SW 1271 (cell line): ENCODE measurements at places on chromosomes 11 and 22.

- no peak for DNase-seq
These were observed 17.4 kb upstream of the FLRT1 start for GRCh38 chr11:64018310-64018709.

- no peak for DNase-seq
These were observed 7.0 kb upstream of the RDX start for GRCh38 chr11:110303414-110303826.

- peak; percentile 7 for DNase-seq
These were observed 17.9 kb downstream of the POLR3H start for GRCh38 chr22:41526226-41526829.

DNA sequence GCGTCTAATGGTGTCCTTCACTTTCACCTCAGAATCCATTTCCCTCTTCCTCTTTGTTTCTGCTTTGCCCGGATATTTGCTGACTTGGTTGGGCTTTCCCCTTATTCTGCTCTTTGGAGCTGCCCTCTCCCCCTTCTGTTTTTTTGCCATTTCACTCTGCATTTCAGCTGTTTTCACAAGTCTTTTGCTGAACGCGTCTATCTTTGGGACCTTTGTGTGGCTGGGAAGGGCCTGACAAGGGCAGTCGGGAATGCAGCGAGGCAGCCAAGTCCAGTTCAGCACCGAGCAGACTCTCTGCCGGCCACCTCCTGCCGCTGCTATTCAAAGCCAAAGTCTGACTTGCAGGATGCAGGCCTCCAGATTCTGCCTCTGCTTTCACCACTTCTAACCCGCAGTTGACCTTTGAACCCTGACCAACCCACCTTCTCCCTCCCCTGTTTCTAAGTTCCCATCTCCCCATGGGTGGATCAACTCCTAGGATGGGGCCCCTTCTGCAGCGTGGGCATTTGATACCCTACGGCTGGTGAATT, 38.2 kb downstream of the FEZ1 start:
- no peak for DNase-seq

DNA sequence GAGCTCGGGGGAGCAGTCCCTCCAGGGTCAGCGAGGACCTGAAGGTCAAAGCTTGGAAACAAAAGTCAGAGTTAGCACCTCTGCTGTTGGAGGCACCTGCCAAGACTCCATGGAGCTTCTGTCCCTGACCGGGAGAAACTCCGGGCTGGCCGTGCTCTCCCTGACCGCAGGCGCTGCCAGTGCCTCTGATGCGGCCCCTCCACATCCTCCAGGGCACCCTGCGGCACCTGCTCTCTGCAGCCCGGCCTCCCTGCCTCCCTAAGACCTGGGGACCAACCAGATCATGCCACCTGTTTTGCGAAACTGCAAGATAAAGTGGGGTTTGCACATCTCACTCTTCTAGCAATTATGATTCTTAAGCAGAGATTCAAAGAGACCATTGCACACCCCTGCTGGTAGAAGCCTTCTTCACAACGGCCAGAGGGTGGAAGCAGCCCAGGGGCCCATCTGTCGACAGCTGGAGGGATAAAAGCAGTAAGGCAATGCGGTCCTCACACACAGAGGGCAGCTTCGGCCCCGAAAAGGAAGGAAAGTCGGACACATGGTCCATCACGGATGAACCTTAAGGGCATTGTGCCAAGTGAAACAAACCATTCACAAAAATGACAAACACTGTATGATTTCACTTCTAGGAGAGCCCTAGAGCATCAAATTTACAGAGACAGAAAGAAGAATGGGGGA, 477.1 kb downstream of the BRD1 start:
- DNase-seq, result no peak

DNA sequence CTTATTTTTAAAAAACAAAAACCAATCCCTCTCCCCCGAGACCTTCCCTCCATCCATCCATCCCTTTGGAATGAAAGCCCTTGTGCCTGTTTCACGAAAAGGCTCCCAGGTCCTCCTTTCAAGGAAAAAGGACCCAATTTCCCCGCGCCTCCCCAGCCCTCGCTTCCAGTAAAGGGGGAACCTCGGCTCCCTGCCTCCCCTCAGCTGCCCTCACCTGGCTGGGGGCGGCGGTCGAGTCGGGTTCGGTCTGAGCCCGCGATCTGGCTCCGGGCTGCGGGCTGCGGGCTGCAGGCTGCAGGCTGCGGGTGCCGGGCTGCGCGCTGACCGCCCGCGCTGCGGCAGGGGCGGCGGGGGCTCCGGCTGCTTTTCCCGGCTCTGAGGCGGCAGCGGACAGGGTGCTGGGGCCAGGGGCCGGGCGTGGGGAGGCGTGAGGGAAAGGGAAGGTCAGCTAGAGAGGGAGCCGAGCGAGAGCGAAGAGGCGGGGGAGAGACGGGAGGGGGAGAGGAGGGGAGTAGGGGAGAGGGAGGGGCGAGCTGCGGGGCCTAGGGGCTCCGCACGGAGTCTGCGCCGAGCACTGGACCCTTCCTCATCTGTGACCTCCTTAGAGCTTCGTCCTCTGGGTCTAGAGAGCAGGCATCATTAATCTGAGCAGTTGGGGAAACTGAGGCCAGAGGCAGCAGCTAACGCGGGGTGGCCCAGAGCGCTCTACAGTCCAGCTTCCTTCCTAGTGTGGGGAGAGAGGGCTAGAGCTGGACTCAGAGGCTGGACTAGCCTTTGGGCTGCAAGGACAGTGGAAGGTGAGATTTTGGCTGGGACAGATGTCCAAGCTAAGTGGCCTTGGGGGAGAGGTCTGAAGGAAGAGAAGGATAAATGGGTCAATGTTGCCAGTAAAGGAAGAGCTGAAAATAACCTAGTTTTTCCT, at the start of gene C1QTNF4:
Gene C1QTNF4 (minus strand): TSS at position 478 of the 922 bp plus-strand sequence. CDS start 3,601 bp downstream, outside the sequence.
- DNase-seq, result no peak

DNA sequence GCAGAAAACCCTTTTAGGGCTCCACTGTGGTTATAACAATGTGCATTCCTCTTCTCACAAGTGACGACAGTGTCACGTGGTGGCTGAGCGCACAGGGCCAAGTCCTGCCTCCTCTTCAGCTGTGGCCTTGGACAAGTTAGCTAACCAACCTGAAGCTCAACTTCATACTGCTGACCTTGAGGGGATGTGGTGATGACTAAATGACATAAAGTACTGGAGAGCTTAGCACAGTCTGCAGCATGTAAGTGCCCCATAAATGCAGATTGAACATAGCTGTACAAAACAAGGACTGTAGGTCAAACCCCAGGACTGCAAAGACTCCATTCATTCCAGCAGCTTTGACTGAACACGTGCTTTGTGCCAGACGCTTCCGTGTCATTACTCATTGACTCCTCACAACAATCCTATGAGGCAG, 20.1 kb upstream of the MRGPRX2 start:
- DNase-seq, result no peak

- DNase-seq, result no peak
These were observed 624.5 kb downstream of the TBC1D22A start for GRCh38 chr22:47386812-47387510.

DNA sequence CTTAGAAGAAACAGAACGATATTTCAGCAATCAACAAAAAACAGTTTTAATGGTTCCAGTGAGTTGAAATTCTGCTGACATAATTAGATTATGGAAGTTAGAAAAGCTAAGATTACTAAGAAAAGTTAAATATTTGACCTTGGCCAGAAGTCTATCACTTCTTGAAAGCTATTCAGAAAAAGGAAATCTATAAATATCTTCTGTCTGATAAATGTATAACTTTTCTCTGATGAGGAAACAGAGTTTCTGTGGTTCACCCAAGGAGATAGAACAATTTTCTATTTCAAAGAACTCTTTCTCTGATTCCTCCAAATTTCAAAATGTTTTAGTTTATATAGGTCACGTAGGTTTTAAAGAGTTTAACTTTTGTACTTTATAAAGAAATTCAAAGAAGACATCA, 438.4 kb upstream of the CHORDC1 start:
- no peak for DNase-seq

GRCh38 chr22:37340331-37341262, 58.3 kb downstream of the CYTH4 start:
- no peak for DNase-seq

DNA sequence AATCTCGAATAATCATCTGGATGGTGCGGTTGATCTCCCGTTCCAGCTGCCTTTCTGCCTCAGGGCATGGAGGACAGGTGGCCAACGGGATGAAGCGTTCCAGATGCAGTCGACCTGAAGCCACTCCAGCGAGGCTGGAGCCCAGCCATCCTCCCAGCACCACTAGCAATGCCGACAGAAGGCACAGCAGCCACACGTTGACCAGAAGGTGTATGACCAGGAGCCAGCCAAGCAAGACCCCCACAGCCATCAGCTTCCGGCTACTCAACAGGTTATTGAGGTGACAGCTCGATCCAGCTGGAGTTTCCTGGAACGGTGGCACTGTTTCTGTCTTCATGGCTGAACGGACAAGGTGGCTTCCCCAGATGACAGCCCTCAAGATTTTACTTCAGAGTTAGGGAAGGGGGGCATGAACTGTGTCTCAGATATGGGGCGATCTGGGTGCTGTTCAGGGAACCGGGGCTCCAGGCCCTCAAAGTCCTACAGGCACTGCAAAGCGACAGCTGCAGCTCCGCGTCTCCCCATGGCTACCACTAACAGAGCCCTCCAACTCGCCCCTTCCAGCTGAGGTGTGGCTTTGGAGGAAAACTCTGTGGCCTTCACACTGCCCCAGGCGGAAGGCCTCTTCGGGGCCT, 559 bp downstream of the SNX19 start:
- no peak for DNase-seq

DNA sequence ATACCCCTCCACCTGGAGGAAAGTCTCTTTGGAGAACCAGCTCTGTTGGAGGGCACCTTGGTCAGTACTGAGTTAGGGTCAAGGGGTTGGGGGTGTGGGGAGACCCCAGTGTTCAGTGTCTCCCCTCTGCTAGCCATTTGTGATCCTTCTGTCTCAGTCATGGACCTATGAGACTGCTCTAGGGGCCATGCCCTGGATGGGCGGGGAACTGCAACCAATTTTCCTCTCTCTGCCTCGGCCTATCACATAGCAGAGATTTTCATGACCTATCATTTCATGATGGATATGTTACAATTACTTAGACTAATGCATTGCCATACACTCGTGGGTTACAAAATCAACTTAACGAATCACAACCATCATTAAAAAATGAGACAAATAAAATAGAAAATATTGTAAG, 7.4 kb downstream of the OTOG start:
- no peak for DNase-seq

- no peak for DNase-seq
These were observed 50.3 kb downstream of the AMBRA1 start for GRCh38 chr11:46543564-46543963.

- no peak for DNase-seq
These were observed 741.1 kb upstream of the LUZP2 start for GRCh38 chr11:23755769-23756168.

- DNase-seq, result no peak
These were observed 110.2 kb downstream of the ST3GAL4 start for GRCh38 chr11:126465573-126466188.

DNA sequence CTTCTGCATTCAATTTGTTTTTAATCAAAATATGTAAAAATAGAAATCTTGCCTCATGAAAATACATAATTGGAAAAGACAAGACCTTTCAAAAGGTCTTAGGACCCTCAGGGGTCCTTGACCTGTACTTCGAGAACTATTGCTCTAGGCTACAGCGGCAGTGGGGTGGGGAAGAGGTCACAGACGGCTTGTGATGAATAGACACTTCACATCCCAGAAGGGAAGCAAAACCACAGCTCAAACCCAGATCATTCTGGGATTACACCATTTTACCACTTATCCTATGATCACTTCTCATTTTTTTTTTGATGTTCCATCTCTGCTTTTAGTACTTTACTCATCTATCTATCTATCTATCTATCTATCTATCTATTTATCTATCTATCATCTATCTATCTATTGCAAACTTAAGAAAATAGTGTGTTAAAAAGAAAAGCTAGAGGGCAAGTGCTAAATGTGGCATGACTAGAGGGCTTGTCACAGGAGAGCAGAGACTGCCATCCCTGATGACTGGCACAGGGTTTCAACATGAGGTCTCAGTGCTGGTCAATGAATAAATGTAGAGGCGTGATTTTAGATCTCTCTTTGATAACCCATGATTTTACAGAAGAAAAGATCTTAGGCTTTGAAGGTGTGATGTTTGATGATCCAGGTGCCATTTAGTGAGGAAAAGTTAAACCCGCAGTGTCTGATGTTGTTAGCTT, 37.1 kb downstream of the RNF141 start:
- no peak for DNase-seq

DNA sequence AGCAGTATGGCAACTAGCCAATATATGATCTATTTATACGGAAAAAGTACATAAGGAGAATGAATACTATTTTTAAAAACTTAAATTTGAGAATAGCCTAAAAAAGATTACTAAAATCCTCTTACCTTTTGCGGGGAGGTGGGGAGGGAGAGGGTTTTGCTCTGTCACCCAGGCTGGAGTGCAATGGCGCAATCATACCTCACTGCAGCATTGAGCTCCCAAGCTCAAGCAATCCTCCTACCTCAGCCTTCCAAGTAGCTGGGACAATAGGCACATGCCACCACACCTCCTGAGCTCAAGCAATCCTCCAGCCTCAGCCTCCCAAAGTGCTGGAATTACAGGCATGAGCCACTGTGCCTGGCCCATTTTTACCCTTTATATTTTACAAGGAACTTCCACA, 82.0 kb downstream of the TTC28 start:
- DNase-seq, result no peak

DNA sequence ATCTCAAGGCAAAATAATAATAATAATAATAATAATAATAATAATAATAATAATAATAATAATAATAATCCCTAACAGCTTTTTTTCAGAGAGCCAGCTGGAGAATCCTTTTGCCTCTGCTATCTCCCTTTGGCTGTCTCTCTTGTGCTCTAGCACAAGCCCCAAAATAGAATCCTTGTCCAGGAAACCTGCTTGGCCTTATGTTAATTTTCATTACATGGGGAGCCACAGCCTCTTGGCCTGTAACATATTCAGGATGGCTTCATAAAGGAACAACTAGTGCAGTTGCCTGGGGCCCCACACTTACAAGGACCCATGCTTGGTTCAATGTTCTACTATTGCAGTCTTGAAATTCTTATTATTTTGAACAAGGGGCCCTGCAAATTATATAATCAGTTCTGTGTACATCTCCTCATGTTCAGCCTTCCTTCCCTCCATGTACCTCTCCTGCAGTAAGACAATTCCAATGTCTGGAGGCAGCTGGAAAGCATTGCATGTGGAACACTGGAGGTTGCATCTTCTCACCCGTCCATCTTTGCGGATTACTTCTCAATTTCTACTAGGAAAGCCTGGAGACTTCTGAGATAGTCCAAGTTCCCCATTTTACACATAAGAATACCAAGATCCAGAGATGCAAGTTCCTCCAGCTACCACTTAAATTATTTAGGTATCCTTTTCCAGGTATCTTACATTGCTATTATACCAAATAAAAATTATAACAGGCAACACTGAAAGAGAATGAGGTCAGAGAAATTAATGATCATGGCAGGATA, 37.8 kb upstream of the SORL1 start:
- no peak for DNase-seq

DNA sequence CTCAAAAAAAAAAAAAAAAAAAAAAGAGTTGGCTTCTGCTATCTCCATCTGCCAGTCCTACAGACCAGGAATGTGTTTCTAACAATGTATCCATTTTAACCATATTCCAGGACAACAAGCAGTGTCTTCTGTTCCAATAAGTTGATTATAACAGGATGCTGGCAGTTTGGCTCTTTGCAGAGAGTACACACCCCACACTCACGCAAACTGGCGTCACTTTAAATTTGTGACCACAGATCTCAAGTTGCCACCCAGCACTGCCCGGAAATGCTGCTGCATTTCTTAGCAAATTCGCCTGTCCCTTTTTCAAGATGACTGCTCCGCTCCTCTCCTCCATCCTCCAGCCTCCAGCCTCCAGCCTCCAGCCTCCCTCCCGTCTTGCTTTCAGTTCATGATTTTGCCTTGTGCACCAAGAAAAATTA, 44.3 kb downstream of the SCGB1A1 start:
- DNase-seq, result no peak

- DNase-seq, result no peak
These were observed 502 bp downstream of the SMIM38 start for GRCh38 chr11:69156235-69156639.

- no peak for DNase-seq
These were observed 36.9 kb downstream of the CAT start for GRCh38 chr11:34475656-34476055.
